ENCODE measurements at places on chromosomes 6 and 20.

GRCh38 chr6:18720075-18720474 lies 332.9 kb downstream of the RNF144B start:
- no peak for DNase-seq

DNA sequence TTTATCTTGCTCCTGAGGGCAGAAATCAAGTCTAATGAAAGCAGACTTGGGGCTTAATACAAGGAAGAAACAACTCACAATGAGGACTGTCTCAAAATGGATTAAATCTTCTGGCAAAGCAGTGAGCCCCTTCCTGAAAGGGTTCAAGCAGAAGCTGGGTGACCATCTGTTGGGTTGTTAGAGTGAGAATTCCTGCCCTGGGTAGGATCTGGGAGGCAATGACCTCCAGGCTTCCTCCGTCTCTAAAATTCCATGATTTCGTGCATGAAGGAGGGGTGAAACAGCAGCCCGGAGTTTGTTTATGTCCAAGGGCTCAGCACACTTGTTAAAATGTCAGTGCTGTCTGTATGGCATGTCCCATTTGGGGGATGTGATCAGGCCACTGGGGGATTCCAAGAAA lies 64.0 kb upstream of the KCNK16 start:
- DNase-seq: no peak

GRCh38 chr20:36340593-36340990 lies 34.5 kb downstream of the DLGAP4 start:
- DNase-seq: no peak

GRCh38 chr6:45293306-45293705 lies 34.8 kb upstream of the RUNX2 start:
- DNase-seq: no peak

GRCh38 chr6:32081168-32081990 lies 27.8 kb downstream of the TNXB start:
- no peak for DNase-seq

- no peak for DNase-seq
Observed at GRCh38 chr6:57190140-57190539, 18.0 kb downstream of the BAG2 start.

DNA sequence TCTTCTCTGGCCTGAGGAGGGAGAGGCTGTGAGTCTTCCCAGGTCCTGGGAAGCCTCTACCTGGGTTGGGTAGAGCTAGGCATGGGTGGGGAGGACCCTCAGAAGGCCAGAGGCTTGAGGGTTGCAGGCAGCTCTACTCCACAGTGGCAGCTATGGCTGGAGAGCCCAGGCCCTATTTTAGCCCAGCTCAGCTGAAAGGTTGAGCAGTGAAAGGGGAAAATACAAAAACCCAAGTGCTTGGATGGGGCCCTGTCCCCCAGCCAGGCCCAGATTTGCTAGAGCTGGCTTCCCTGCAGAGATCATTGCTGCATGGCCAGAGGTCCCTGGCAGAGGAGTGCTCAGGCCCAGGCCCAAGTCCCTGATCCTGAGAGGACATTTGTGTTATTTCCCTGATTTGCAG lies 45.7 kb downstream of the SUN5 start:
- no peak for DNase-seq

DNA sequence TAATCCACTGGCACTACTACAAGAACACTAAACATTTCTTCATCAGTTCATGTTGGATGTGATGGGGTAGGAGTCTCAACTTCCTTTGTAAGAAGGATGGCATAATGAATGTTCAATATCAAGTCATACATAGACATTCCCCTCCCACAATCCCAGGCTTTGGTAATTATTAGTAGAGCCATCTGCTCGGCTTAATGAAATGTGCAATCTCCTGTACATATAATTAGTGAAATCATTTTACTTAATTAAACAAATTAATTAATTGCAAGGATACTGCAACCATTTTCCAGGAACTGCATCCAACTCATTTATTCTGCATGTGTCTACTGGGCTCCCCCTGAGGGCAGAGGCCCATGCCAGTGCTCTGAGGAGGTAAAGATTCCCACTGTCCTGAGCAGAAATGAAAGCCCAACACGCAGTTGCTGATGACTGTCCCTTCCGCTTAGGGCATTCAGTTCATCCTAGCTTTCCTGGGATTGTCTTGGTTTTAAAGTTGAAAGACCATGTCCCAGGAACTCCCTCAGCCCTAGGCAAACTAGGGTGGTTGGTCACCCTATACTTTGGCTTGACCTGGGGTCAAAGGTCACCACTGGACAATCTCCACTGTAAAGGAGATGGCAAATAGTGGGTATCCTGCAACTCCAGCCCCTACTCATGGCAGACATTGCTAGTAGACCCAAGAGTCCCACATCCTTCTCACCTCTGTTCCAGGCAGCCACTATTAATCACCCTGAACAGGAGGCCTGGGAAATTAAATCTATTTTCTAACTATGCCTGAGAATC lies 109.8 kb downstream of the TRERF1 start:
- no peak for DNase-seq

DNA sequence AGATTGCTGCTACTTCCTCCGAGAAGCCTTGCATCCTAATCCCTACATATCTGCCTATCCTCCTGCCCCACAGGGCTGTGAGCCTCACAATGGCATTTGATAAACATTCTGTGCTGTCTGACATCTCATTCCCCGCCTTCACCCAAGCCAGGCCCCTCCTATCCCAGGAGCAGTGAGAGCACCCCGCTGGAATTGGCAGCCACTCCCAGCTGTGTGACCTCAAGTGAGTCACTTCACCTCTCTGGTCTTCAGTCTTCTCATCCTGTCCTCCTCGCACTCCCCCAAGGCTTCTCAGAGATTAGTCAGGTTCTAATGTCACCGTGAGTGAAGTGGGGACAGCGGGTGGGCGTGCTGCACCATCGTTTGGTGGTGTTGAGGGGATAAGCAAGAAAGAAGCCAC lies 81.7 kb downstream of the CDH22 start:
- no peak for DNase-seq

GRCh38 chr20:48026981-48027592 lies 241.8 kb upstream of the SULF2 start:
- DNase-seq: no peak

DNA sequence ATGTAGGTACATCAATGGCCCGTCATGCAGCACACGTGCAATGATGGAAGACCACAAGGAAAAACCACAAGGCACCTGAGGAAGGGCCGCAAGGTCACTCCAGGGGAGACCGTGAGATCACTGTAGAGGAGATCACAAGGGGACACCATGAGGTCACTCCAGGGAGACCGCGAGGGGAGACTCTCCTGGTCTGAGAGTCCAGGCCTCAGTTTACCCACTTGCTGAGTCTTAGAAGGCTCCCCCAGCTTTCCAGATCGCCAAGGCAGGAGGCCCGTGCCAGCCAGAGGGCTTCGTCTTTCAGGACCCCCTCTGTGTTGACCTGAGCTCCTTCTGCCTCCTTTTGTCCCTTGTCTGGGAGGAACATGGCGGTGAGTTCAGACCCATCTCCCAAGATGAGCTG lies 232.2 kb downstream of the ERMARD start:
- no peak for DNase-seq

DNA sequence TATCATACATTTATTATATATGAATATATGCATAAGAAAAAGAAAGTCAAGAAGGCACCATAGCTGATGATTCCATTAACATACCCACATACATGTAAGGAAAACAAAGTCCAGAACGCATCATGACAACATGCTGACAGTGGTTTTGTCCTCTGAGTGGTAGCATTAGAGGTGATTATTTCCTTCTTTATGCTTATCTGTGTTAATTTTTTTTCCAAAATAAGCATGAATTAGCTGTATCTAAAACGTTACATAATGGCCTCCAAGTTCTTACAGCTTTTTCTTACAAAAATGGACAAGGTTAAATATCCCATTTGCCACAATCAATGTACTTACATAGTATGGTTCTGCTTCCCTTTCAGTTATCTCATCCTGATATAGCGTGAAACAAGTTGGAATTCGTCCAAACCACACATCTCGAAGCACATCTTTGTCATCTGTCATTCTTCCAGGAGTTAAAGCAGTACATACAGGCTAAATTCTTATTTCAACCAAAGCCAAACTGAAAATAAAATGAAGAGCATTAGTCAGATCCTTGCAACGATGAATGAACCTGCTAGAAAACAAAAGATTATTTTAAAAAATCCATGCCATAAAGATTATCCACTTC lies 9.7 kb downstream of the ATG5 start:
- DNase-seq: no peak

DNA sequence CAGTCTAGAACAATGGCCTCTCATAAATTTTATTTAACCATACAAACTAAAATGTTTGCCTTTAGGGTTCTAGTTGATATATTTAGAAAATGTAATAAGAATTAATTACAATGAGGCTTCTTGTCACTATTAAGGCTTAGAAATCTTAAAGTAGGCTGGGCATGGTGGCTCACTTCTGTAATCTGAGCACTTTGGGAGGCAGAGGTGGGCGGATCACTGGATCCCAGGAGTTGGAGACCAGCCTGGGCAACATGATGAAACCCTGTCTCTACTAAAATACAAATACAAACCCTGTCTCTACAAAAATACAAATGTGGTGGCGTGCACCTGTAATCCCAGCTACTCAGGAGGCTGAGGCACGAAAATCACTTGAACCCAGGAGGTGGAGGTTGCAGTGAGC lies 99.0 kb upstream of the ADGRF1 start:
- DNase-seq: no peak

- no peak for DNase-seq
Observed at GRCh38 chr6:27178407-27178730, 69.1 kb upstream of the PRSS16 start.

- DNase-seq: no peak
Observed at GRCh38 chr6:16776394-16777017, 15.2 kb upstream of the ATXN1 start.

DNA sequence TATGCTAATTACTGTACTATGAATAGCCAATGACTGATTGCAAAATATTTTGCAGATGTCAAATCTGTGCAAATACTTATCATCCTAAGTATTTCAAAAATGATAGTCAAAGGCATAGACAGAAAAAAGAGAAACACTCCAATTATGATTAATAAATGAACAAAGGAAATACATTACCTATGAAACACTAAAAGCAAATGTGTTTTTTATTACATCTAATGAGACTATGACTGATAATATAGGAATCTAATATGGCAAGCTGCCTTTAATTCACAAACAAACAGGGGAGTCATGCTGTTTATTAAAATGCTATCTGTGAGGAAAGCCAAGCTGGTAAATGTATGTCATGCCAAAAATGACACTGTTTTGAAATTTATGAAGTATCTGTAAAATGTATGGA lies 713.2 kb upstream of the NRSN1 start:
- no peak for DNase-seq

- no peak for DNase-seq
Observed at GRCh38 chr6:130694606-130695005, 132.6 kb upstream of the SMLR1 start.

DNA sequence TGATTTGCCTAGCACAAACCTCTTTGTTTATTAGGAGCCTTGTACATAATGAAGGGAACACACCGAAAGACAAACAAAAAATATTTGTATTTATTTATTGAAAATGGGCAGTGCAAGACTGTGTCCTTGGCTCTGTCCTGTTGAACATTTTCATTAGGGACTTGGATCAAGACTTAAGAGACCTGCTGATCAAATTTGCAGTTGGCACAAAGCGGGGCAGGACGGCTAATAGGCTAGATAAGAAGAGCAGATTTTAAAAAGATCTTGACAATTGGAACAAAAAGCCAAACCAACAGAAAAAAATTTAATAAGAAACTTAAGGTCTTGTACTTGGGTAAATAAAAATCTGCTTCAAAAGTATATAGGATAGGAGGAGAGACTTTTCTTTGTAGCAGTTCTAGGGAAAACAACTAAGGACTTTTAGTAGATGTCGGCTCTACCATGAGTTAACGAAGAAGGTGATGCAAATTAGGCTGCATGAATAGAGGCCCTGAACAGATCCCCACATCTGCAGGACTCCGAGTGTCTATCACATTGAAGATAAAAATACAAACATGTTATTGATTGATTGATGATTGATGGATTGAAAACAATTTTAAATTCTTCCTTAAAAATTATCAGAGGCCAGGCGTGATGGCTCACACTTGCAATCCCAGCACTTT lies 124.1 kb upstream of the SPACA1 start:
- DNase-seq: no peak

- DNase-seq: no peak
Observed at GRCh38 chr6:125097186-125097585, 56.4 kb upstream of the TPD52L1 start.

DNA sequence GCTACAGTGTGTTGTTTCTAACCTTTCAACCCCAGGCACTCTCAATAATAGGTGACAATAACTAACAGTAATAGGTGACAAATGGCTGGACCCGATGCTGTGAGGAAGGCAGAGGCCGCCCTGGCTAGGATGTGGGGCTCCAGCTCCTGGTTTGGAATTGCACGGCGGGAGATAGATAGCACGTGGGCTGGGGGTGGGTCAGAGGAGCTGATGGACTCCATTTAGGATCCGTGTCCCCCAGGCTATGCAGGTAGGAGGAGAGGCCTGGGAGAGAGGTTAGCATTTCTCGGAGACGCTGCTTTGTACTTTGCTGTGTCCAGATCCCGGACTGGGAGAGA lies 61.4 kb downstream of the EZR start:
- DNase-seq: no peak

GRCh38 chr6:123986938-123987337 lies 183.3 kb downstream of the NKAIN2 start:
- DNase-seq: no peak

- DNase-seq: no peak
Observed at GRCh38 chr6:34396518-34396917, 4.0 kb upstream of the NUDT3 start.

GRCh38 chr20:2287504-2287903 lies 8.3 kb upstream of the TGM3 start:
- no peak for DNase-seq

DNA sequence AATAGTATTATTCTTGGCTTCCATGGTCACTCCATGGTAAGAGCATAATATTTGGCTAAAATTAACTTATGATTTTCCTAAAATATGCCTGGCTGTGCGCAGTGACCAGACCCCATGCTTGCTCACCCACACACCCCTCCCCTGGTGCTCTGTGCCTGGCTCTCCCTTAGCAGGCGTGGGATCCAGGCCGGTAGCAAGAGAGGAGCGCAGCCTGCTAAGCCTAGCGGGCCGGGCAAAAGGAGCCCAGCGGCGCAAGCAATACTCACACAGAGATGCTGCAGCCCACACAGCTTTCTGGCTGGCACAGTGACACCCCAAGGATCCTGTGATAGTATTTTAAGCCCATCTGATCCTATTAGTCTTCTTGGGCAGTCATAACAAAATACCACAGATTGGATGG lies 79.8 kb upstream of the EYS start:
- DNase-seq: no peak

DNA sequence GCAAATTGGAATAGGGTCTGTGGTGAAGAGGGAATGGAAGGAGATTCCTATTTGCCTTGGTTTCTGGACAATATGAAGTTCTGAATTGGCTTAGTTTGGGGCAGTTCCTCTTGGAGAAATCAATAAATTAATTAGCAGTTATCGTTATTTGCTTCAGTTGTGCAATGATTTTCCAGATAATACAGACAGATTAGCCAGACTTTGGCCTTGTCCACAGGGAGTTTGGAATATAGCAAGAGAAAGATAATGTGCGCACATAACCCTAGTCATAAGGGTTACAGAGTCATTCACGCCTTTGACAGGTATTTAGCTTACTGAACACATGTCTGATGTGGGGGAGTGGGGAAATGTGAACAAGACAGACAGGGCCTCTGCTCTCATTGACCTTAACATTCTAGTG lies 1.3 kb downstream of the ATRN start:
- no peak for DNase-seq

Measured in activated CD8-positive, alpha-beta memory T cell treated with anti-CD3 and anti-CD28 coated beads for 1 hour (primary cell).